ENCODE measurements at places on chromosomes 13 and 19.

- no peak for DNase-seq
These were observed 1198.3 kb downstream of the OLFM4 start for GRCh38 chr13:54226876-54227275.

DNA sequence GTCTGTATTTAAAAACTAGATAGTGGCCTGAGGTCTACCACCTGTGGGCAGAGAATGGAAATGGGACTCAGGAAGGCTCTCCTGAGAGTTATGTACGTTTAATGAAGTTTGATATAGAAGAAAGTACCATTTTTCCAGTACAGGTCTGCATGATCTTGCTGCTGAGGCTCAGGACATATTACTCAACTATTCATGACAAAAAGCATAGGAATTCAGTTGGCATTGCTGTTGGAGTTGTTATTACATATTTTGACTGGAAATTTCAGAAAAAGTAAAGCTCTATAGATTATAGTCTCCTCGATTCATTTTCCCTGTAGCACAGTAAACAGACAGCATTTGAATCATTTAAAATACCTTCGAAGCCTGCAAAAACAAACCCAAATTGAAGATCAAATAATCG is 469.8 kb downstream of the DCT start:
- DNase-seq, result no peak

GRCh38 chr19:48569814-48570213 is 17.8 kb downstream of the SULT2B1 start:
- no peak for DNase-seq

GRCh38 chr19:17235971-17236777 is 9.5 kb downstream of the NR2F6 start:
- no peak for DNase-seq

- DNase-seq, result no peak
These were observed 54.0 kb downstream of the SPATA13 start for GRCh38 chr13:24214528-24214927.

- DNase-seq, result no peak
These were observed 21.7 kb downstream of the LILRB4 start for GRCh38 chr19:54684527-54684926.

GRCh38 chr13:112637017-112637801 is 49.3 kb upstream of the TUBGCP3 start:
- DNase-seq, result no peak

GRCh38 chr13:27281420-27281819 is 10.8 kb downstream of the RASL11A start:
- DNase-seq, result no peak

DNA sequence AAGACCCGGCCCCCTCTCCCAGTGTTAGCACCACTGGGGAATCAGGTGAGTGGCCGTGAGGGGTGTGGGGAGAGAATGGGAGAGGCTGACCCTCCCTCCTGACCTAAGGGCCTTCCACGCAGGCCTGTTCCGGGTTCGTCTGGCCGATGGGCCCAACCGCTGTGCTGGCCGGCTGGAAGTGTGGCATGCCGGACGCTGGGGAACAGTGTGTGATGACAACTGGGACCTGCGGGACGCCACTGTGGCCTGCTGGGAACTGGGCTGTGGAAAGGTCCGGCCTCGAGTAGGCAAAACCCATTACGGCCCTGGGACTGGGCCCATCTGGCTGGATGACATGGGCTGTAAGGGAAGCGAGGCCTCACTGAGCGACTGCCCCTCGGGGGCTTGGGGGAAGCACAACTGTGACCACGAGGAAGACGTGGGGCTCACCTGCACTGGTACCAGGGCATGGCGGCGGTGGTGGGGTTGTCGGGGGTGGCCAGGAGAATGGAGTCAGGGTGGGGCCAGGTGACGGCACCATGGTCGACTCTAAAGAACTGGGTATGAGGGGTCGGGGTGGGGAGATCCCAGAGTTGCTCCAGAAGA is 12.2 kb downstream of the SSC5D start:
- no peak for DNase-seq

- DNase-seq, result no peak
These were observed 30.0 kb upstream of the ATP12A start for GRCh38 chr13:24650161-24650560.

DNA sequence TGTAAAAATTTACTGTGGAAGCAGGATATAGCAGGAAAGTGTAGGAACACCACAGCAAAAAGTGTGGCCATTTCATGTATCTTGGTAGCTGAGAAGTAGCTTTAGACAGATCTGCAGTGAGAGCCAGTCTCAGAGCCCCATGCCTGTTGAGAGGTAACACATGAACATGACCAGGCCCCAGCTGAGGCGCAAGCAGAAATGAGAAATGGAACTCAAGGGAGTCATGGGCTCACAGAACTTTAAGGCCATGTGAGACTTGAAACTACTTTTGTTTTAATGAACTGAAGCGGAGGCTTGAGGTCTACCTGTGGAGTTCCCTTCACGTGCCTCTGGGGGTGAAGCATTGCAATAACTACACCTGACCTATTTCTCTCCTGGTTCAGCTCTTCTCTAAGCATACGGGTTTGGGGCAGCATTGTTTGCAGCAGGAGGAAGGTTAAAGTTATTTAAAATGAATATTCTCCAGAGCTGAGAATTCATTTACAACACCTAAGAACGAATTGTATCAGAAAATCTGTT is 3.3 kb downstream of the MYO16 start:
- DNase-seq, result no peak

GRCh38 chr13:64057372-64058020 is 2641.8 kb upstream of the PCDH20 start:
- DNase-seq, result no peak

GRCh38 chr13:49833402-49833801 is 40.9 kb upstream of the KPNA3 start:
- no peak for DNase-seq

- DNase-seq, result no peak
These were observed 2.2 kb upstream of the SLC7A1 start for GRCh38 chr13:29597706-29598105.

DNA sequence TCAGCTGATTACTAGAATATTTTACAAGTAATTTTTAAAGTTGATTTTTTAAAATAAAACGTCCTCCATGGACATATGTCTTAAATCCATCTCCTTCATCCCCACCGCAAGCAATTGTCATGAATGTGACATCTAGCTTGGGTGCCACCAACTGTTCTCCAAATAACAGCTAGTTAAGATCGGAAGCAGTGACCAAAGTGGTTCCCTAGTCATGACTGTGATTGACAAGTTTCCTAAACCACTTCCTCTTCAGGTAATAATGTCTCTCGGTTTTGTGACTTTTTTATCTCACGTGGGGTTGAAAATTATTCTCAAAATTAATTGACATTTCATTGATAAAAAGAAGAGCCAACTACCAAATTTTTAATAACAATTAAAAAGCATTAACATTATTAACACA is 135.3 kb upstream of the MIR17HG start:
- no peak for DNase-seq

GRCh38 chr19:33938821-33939220 is 142.2 kb downstream of the KCTD15 start:
- no peak for DNase-seq

DNA sequence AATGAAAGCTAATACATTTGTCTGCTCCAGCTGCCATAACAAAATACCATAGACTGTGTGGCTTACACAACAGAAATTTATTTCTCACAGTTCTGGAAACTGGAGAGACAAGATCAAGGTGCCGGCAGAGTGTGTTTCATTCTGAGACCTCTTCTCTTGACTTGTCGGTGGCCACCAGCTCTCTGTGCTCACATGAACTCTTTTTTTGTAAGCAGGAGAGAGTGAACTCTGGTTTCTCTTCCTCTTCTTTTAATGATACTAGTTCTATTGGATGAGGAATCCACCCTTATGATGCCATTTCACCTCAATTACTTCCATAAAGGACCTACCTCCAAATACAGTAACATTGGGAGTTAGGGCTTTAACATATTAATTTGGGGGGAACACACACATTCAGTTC is 11.7 kb downstream of the KCTD12 start:
- DNase-seq, result no peak

GRCh38 chr19:4115050-4115817 is 8.7 kb downstream of the MAP2K2 start:
- peak; percentile 81 for DNase-seq

DNA sequence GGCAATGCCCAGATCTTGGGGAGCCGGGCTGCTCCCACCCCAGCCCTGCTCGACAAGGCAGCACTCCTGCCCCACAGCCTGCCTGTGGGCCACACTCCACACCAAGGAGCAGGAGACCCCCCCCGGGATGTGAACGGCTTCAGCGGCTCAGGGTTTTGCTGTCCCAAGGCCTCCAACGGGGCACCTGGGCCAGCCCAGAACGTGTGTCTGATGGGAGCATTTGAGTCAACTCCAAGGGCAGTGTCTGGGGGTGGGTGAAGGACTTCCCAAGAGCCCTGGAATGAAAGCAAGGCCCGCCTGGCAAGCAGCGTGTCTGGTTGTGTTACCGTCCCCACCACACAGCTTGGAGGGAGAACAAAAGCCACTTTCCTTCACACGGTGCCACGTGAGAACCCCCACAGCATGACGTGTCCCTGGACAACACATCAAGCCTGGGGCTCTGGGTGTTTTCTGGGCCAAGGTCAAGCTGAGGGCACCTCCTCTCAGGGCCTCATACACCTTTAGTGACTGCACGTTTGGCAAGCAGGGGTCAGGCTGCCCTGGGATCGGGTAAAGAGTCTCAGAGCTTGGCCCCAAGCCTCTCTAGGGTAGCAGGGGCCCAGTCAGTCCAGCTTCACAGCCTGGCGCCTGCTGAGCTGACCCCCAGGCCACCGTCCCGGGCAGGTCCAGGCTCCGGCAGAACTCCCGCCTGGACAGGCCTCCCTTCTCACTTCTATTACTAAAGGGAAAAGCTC is 6.0 kb downstream of the C13orf46 start:
- no peak for DNase-seq

GRCh38 chr13:79772811-79773210 is 291.9 kb downstream of the NDFIP2 start:
- no peak for DNase-seq

DNA sequence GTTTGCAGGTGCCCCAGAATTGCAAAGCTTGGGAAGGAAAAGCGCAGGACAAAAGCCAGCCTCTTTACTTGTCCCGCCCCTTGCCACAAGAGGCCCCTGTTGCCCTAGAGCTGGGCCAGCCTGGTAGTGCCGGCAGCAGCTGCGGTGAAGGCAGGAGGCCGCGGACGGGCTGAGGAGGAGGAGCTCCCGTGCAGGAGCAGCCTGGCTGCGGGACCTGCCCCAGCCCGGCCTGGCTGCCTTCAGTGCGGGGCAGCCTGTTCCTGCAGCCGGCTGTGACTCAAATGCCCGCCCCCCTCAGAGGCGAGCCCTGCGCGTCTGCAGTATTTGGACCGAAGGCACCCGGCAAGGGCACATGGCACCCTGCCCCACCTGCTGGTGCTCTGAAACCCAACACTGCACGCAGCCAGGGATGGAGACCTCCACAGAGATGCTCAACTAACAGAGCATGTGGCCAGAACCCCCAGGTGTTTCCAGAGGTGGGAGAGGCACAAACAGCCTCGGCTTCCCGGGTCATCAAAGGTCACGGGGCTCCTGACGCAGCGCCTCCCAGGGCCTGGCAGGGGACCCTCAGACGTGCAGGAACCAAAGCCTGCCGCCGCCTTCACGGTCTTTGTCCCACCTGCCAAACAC is 29.7 kb downstream of the NAXD start:
- peak; percentile 57 for DNase-seq

DNA sequence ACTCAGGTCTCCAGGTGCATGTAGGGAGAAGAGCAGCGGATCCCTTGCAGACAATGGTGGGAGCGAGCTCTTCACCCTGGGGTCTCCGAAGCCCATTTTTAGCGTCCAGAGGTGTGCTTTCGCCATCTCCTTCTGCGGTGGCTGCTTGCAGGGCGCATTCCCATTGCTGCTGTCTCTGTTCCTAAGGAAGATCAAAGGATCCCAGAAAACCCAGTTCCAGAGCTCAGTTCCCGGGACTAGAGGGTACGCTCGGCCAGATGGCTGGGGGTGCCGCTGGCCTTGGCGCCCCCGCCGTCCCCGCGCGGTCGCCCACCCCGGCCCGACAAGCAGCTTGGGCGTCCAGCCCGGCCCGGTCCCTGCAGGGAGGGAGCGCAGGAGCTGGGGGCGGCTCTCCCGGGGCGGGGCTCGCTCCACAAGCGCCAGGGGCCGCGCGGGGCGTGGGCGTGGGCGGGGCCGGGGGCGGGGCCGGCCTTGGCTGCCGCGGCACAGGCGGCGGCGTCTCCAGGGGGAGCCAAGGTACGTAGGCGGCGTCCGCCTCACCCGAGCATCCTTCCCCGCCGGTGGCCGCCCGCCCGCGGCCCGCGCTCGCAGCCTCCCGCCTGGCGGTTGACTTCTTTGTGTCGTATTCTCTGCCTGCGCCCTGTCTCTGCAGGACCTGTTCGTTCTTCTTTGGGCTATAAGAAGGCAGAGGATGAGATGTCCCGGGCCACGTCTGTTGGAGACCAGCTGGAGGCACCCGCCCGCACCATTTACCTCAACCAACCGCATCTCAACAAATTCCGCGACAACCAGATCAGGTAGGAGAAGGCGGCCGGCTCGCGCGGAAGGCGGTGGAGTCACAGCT is 96.8 kb downstream of the ATP8A2 start:
- DNase-seq, result no peak

DNA sequence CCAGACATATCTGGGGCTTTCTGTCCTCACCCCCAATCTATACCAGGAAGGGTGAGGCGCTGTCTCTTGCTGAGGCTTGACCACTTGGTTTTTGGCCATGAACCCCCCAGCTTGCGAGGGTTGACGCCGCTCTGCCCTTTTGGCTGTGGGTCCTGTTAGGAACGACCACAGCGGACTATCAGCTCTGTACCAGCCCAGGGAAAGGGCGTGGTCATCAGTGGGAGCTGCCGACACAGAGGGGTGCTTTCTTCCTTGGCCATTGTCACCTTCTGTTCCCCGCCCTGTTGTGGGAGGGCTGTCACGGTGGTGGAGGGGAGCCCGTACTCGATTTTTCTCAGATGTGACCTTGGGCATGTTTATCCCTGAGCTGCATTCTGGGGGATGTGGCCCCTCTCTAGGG is 5.7 kb downstream of the DCAF15 start:
- no peak for DNase-seq

DNA sequence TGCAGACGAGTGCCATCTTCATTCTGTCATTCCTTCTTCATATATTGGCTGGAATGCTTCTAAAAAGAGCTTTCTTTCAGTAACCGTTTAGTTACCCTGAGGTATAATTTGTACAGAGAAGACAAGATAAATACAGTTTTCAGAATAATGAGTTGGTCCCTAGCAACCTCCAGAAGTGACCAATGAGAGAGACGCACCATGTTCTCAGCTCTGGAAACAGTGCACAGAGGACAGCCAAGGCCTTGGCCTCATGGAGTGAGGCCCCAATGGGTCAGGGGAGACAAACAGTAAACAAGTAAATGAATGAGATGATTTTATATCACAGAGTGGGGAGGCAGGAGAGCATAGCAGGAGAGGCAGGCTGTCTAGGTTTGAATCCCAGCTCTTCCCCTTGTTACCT is 90.7 kb downstream of the DPF1 start:
- DNase-seq, result no peak

- no peak for DNase-seq
These were observed 33.3 kb upstream of the ALOX5AP start for GRCh38 chr13:30702006-30702405.
